IPS DF 6.9 (cell line): ENCODE measurements at places on chromosomes 2 and 18.

GRCh38 chr2:58788402-58788801, 547.3 kb upstream of the FANCL start:
- DNase-seq: no peak

- DNase-seq: no peak
Observed at GRCh38 chr2:181231886-181232621, 225.1 kb upstream of the ITGA4 start.

GRCh38 chr2:196985511-196986183, 59.1 kb upstream of the PGAP1 start:
- no peak for DNase-seq

DNA sequence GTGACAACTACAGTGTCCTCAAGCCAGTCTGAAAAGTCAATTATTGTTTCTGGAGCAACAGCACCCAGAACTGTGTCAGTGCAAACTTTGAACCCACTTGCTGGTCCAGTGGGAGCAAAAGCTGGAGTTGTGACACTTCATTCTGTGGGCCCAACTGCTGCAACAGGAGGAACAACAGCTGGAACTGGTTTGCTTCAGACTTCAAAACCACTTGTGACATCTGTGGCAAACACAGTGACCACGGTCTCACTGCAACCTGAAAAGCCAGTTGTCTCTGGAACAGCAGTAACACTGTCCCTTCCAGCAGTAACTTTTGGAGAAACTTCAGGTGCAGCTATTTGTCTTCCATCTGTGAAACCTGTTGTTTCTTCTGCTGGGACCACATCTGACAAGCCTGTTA, 59.8 kb downstream of the TAF4B start:
- no peak for DNase-seq

GRCh38 chr2:170339322-170339721, 161.4 kb downstream of the MYO3B start:
- DNase-seq: no peak

DNA sequence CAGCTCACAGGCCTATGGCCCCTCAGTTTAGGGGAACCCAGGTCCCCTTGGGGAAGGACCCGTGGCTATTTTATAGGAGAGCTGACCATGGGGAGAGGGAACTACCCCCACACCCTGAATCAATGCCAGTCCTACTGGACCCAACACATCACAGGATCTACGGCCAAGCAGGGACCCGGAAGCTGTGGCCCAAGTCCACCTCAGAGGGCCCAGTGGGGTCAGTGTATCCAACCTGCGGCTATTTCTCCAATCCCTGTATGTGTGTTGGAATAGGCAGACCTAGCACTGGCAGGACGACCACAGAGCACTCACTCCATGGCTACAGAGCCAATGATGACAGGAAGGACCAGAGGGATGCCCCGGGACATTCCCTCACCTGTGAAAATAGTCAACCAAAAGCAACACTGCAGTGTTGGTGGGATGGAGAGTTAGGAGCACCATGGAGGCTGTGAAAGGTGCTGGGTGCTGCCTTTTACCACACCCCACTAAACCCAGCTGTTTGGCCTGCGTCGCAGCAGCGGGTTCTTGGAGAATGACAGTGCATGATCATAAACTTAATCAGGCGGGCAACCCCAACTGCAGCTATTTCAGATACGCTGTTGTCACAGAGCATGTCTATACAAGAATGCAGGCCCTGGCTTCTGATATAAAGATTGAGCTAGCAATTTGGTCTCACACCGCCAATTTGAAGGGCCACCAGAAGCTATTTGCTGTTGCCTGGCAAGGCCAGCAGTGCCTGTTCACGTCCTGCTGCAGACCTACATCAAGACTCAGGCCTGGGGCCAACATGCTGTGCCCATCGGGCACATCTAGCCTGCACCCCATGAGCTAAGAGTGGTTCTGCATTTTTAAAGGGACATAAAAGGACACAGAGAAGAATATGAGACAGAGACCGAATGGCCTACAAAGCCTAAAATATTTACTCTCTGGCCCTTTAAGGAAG, 110.4 kb downstream of the EIPR1 start:
- DNase-seq: no peak

- DNase-seq: no peak
Observed at GRCh38 chr2:23355001-23355400, 30.0 kb upstream of the KLHL29 start.

DNA sequence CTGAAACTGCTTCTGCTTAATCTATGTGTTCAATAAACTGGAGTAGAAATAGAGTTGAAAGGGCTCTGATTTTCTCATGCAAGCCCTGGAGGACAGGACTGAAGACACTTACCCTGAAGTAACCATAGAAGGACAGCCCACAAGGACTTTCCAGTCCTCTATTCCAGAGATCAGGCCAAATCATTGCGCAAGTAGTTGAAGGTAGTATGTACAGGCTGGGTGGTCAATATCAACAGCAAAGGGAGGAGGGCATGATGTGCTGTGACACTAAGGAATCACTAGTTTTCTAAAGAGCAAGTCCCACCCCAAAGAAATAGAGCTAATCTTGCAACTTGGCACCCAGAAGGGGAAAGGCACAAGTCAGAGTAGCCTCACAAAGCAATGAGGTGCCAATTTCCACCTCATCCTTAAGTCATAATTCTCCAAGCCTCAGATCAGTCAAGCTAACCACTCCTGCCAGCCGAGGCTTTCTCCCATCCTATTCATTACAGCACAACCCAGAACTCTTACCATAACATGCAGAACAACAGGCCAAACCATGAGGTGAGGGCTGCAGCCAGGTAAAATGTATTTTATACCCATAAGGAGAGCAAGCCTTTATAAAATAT, 533.5 kb downstream of the TNS1 start:
- no peak for DNase-seq

DNA sequence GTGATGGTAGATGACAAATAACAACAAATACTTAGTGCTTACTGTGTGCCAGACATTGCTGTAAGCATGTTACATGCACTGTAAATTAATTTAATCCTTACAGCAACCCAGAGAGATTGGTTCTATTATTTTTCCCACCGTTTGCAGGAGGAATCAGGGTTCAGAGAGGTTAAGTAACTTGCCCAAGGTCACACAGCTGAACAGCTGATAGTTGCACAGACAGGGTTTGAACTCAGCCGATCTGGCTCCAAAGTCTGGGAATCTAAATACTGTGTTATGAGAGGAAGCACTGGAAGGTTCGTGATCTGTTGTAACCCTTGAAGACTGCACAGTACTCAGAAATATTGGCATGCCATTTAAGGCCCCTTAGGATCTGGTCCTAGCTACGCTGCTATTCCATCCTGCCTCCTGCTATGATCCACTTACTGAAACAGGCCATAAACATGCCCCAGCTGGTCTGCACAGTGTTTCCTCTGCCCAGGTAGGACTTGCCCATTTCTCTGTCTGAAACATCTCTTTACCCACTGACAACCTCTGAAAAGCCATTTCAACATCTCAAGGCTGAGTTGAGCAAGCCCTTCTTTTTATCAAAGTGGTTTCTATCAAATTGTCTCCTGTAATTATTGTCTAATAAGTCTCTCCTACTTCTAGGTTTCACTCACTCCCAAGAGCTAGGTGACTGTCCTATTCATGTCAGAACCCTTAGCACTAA, 40.4 kb upstream of the MRPL33 start:
- no peak for DNase-seq

- DNase-seq: no peak
Observed at GRCh38 chr2:119472749-119473148, 41.1 kb downstream of the TMEM37 start.

- DNase-seq: no peak
Observed at GRCh38 chr2:38164881-38165280, 88.9 kb upstream of the CYP1B1 start.

- no peak for DNase-seq
Observed at GRCh38 chr2:234536178-234536965, 39.5 kb upstream of the ARL4C start.

GRCh38 chr2:46333912-46334311, 36.7 kb downstream of the EPAS1 start:
- no peak for DNase-seq

DNA sequence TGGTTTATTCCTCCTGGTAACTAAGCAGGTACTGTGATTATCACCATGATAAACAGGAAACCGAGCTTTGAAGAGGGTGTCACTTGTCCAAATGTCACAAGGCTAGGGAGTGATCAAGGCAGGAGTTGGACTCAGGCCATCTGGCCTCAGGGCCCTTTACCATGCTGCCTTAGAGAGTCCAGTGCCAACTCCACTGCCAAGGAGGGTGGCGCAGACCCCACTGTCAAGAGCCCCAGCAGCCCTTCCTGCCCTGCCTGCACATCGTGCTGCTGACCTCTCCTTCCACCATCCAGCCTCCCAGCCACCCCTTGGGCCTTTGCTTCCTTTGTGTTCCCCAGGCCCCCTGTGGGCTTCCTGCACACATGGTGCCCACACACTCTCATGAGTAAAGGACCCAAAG, 48.3 kb downstream of the TNS1 start:
- DNase-seq: no peak

DNA sequence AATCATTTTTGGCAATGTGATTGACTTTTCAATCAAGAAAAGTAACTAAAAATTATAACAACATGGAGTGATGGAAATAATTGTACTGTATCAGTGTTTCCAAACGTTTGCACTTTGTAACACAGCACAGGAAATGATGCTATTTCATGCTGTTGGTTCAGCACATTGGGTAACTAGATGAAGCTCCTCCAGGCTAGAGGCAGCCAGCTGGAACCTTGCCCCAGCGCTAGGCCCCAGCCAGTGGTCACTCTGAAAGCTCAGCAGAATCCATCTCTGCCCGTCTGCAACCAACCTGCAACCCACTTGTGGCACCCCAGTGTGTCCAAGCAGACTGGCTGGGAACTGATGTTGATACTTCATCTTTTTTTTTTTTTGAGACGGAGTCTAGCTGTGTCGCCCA, 15.3 kb downstream of the UNC50 start:
- no peak for DNase-seq

- no peak for DNase-seq
Observed at GRCh38 chr2:61335187-61335586, 135.7 kb downstream of the USP34 start.

DNA sequence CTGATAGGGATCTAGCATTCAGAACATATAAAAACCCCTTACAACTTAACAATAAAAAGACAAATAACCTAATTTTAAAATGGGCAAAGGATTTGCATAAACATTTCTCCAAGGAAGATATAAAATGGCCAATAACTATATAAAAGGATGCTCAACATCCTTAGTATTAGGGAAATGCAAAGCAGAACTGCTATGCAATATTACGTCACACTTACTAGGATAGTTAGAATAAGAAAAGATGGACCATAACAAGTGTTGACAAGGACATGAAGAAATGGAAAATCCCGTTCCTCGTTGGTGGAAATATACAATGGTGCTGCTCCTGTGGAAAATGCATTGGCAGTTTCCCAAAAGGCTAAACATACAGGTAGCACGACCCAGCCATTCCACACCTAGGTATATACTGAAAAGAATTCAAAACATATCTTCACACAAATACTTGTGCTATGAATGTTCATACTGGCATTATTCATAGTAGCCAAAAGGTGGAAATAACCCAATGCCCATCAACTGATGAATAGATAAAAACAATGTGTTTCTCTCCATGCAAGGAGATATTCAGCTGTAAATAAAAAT, 48.2 kb upstream of the REV1 start:
- DNase-seq: no peak

DNA sequence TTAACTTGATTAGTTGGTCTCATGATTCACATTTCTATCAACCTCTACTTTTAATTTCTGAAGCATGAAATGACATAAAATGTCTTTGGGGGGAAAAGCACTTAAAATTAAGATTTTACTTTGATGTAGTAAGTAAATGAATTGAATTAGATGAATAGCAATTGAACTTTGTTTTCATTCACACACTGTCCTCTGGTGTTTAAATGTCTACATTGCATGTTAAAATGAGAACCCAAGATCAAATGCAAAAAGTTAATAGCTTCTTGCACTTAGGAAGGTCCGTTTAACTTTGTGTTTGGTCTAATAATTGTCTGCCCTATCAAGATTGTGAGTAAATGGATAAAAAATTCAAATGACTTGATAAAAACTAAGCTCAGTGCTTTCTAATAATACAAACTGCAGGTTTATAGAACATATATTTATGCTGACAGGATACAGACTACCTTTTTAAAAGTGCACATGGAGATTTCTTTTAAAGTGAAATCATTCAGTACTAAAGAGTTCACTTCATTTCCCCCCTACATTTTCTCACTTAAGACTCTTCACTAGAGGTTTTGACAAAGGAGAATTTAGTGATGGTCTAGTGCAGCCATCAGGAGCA, 156.2 kb upstream of the NABP1 start:
- DNase-seq: no peak

GRCh38 chr18:63603355-63603754, 16.2 kb downstream of the SERPINB13 start:
- DNase-seq: no peak

- DNase-seq: peak; percentile 48
Observed at GRCh38 chr2:235595422-235596010, 101.7 kb downstream of the AGAP1 start.

GRCh38 chr2:215651412-215651811, 215.5 kb upstream of the FN1 start:
- DNase-seq: no peak

DNA sequence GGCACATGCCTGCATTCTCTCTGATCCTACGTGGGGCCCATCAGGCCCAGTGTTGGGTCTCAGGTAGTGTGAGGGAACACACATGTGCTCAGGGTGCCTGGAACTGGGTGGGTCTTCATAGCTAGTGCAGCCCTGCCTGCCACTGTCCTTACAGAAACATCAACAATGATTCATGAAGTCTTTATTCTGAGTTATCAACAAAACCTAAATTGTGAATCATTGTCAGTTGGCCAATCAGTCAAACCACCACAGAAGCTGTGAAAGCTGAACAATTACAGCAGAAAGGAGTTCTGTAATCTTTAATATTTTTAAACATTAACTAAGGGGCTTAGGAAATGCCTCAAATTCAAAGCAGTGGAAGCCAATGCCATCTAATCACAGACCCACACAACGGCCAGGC, 82.8 kb upstream of the ZNF521 start:
- no peak for DNase-seq

- no peak for DNase-seq
Observed at GRCh38 chr2:208392300-208392699, 14.3 kb upstream of the PTH2R start.

DNA sequence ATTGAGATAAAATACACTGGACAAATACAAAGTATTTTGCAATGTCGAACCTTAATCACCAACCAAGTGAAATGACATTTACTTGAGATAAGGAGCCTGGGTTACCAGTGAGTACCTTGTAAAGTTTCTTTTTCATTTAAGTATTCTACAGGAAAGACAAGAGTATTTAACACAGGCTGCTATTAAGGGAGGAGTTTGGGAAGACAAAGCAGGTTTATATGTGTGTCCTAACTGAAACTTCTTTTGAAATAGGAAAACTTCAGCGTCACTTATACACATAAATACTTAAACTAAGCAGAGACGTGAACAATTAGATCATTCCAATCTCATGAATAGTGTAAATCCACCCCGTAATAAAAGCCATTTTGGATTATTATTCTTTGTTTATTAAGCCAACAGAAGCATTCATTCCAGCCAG, 126.7 kb upstream of the CYP26B1 start:
- no peak for DNase-seq
